Activated naive CD4-positive, alpha-beta T cell treated with anti-CD3 and anti-CD28 coated beads for 36 hours (primary cell): ENCODE measurements at places on chromosomes 5 and 9. TPM values are rescaled to one million over a fixed set of nuclear protein-coding genes. Genes with fewer than 3 reads are reported as not detected.

Gene PTPN3
- total RNA-seq, result 0.02 TPM

Gene BARX1
- 0.17 TPM for total RNA-seq

DNA sequence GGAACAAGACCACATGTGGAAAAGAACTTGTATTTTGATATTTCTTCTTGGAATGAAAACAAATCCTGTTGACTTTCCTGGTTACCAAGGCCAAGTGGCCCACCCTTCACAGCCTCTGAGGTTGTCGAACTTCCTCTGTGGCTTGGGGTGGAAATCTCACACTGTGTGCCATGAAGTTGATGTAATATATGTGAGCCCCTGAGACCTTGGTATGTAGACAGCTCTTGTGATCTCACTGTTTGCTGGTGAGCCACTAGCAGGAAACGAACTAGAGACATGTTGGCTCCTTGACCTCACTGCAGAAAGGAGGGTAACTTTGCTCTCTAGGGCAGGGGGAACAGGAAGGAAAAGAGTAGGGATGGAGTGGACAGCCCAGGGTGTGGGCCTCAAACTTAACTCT is 159.4 kb downstream of the ARHGAP26 start:
- H3K4me3 ChIP-seq, result no peak overlapping the region
- no peak overlapping the region for H3K27ac ChIP-seq
- peaks cover 8% of the 10 kb centered on the region for H3K4me1 ChIP-seq
- no peak for DNase-seq
- no peaks in the 10 kb centered on the region for H3K27me3 ChIP-seq
- H3K36me3 ChIP-seq, result peaks cover 21% of the 10 kb centered on the region

Gene CCNI2
- 1.4 TPM for total RNA-seq

GRCh38 chr9:5817862-5818261 is 15.1 kb downstream of the ERMP1 start:
- H3K27ac ChIP-seq, result no peak overlapping the region
- no peak for DNase-seq
- H3K27me3 ChIP-seq, result no peaks in the 10 kb centered on the region
- no peaks in the 10 kb centered on the region for H3K4me1 ChIP-seq
- no peak overlapping the region for H3K4me3 ChIP-seq
- H3K36me3 ChIP-seq, result peaks cover 24% of the 10 kb centered on the region

Gene HAVCR1
- 0.17 TPM for total RNA-seq

DNA sequence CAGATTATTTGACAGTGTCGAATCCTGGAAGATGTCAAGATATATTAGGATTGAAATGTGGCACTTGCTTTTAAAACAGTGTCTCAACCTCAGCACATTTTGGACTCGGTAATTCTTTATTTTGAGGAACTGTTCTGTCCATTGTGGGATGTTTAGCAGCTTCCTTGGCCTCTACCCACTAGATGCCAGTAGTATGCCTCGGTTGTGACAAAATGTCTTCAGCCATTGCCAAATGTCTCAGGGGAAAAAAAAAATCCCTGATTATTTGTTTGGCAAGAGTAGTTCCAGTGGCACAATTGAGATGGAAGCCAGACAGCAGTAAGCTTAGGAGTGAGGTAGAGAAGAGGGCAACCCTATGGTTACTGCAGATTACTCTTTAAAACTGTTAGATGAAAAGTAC is 694.5 kb upstream of the RIOK2 start:
- no peaks in the 10 kb centered on the region for H3K36me3 ChIP-seq
- H3K4me1 ChIP-seq, result no peaks in the 10 kb centered on the region
- no peak overlapping the region for H3K27ac ChIP-seq
- no peak for DNase-seq

DNA sequence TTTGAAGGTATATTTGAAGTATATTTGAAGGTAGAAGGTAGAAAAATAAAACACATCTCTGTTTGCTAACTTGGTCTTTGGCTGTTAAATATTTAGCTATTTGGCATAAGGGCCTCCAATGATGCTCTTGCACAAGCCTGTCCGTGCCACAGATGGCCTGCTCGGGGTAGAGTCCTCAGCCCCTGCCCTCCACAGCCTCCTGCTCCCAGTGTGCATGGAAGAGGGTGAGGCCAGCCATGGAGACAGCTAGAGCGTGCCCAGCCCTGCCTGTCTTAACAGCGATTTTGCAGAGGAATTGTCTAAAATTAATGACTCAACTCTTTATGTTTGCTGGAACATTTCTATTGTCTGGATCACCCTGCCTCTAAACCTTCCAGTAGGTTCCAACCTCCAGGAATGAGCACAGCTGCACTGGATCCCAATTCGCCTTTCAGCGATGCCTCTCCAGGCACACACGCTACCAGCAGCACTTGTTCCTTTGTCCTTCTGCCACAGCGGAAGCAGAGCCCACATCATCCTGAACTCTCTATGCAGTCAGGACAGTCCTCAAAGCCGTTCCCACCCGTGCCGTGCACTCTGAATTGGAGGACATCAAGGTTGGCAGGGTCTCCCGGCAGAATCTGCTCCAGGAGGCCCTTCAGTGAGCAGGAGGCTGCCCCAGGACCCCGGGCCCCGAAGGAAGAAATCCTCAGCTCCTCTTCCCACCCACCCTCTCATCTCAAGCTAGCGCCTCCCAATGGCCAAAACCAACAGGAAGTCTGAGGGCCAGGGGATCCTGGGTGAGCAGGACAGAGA is 254.0 kb upstream of the IRX1 start:
- no peak for DNase-seq
- H3K4me3 ChIP-seq, result no peak overlapping the region
- no peaks in the 10 kb centered on the region for H3K36me3 ChIP-seq
- H3K27ac ChIP-seq, result no peak overlapping the region
- H3K27me3 ChIP-seq, result peaks cover 2% of the 10 kb centered on the region

Gene SPINK7
- not detected for total RNA-seq

DNA sequence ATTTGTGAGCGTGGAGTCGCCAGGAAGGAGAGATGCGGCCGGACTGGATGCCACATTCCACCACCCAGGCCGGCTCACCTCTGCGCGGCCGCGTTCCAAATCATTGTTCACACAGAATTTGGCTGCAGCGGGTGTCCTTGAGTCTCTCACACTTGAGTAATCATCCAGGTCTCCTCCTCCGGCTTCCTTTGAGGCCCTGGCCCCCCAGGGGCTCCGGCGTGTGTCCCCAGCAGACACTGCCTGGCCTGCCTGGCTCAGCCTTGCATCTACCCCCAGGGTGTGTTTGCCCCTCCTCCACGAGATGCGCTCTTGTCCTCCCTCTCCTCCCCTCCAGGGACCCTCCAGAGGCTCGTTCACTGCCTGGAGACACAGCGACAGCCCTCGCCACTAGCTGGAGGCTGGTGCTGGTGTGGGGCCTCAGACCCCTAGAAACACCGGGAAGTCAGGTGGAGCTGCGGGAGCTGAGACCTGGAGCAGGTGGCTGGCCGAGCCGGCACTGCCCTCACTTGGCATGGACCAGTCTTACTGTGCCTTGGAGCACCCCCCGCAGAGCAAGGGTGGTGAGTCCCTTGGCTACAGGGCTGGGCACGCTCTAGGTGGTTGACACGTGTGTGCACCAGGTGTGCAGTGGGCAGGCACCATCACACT is 7.0 kb upstream of the SLC9A3 start:
- no peaks in the 10 kb centered on the region for H3K36me3 ChIP-seq
- H3K27me3 ChIP-seq, result peaks cover 44% of the 10 kb centered on the region
- no peak overlapping the region for H3K27ac ChIP-seq
- DNase-seq, result no peak

GRCh38 chr9:114122136-114123027 is 23.3 kb upstream of the KIF12 start:
- H3K36me3 ChIP-seq, result no peaks in the 10 kb centered on the region
- no peak overlapping the region for H3K27ac ChIP-seq
- no peak overlapping the region for H3K4me3 ChIP-seq
- H3K4me1 ChIP-seq, result no peaks in the 10 kb centered on the region
- no peak for DNase-seq

DNA sequence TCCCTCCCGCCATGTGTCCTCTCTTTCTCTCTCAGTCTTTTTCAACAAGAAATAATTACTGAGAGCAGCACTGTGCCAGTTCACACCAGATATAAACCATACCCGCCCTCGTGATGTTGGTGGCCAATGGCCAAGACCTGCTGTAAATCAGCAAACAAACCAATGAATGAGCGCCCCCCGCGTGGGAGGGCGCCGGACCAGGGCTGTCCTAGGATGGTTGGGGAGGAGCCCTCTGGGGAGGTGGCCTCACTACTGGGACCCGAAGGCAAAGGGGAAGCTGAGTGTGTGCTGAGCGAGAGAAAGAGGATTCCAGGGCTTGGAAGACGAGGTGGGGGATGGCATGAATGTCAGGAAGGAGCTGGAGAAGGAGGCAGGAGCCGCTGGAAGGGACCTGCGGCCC is 51.2 kb upstream of the BARHL1 start:
- H3K27me3 ChIP-seq, result peaks cover 17% of the 10 kb centered on the region
- no peak for DNase-seq
- no peaks in the 10 kb centered on the region for H3K4me1 ChIP-seq

GRCh38 chr9:21592063-21592338 is 109.9 kb upstream of the IFNE start:
- H3K4me1 ChIP-seq, result peaks cover 16% of the 10 kb centered on the region
- no peak for DNase-seq
- no peaks in the 10 kb centered on the region for H3K36me3 ChIP-seq
- no peak overlapping the region for H3K4me3 ChIP-seq

- no peak for DNase-seq
- H3K4me1 ChIP-seq, result no peaks in the 10 kb centered on the region
- H3K4me3 ChIP-seq, result no peak overlapping the region
Measured at GRCh38 chr5:18333841-18334240, 699.6 kb downstream of the TAF11L14 start.

DNA sequence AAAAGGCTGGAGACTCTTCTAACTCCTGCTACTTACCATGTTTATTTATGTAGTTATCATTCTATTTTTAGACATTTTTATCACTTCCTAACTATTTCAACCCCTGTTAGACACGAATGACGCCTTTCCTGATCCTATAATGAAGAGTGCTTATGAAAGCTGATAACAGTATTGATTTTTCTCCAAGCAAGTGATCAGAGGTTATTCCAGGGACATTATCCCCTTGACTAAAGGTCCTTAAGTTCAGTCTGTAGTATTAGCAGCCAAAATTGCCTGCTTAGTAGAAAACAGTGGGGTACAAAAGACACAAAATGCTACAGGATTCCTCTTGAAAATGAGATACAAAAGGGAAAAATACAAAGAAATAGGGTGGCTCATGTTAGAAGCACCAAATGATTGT is 235.6 kb downstream of the DNAH5 start:
- peaks cover 2% of the 10 kb centered on the region for H3K27me3 ChIP-seq
- no peak overlapping the region for H3K27ac ChIP-seq
- H3K4me3 ChIP-seq, result no peak overlapping the region
- H3K4me1 ChIP-seq, result no peaks in the 10 kb centered on the region

Gene BAAT
- not detected for total RNA-seq

DNA sequence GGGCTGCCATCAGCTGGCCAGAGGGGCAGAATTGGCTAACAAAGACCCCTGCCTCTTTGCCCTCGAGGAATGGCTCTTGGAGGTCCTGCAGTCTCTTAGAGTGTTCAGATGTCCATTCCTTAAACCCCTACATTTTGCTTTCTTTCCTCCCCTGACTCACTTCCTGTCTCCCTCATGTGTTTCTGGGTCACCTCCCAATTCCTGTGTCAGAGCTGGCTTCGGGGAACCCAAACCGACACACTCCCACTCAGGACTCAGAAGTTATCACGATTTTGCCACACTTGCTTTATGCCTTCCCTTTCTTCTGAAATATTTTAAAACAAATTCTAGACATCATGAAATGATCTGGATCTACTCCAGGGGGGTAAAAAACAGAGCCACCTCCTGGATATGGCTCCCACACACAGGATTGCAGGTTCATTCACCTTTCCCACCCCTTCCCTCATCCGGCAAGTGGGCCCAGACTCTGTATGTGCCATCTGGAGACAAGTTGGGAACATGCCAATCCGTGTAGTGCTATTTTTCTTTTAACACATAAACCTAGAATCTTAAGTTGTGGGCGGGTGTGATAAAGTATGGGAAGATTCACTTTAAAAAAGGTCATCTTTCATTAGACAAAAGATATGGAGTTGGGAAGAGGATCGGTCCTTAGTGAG is 145.7 kb downstream of the NXNL2 start:
- no peak overlapping the region for H3K27ac ChIP-seq
- H3K27me3 ChIP-seq, result no peaks in the 10 kb centered on the region
- no peak for DNase-seq
- no peak overlapping the region for H3K4me3 ChIP-seq
- H3K36me3 ChIP-seq, result no peaks in the 10 kb centered on the region
- H3K4me1 ChIP-seq, result no peaks in the 10 kb centered on the region

- DNase-seq, result no peak
- H3K4me1 ChIP-seq, result peaks cover 10% of the 10 kb centered on the region
- no peak overlapping the region for H3K4me3 ChIP-seq
Measured at GRCh38 chr9:95429096-95429495, 87.7 kb downstream of the PTCH1 start.

DNA sequence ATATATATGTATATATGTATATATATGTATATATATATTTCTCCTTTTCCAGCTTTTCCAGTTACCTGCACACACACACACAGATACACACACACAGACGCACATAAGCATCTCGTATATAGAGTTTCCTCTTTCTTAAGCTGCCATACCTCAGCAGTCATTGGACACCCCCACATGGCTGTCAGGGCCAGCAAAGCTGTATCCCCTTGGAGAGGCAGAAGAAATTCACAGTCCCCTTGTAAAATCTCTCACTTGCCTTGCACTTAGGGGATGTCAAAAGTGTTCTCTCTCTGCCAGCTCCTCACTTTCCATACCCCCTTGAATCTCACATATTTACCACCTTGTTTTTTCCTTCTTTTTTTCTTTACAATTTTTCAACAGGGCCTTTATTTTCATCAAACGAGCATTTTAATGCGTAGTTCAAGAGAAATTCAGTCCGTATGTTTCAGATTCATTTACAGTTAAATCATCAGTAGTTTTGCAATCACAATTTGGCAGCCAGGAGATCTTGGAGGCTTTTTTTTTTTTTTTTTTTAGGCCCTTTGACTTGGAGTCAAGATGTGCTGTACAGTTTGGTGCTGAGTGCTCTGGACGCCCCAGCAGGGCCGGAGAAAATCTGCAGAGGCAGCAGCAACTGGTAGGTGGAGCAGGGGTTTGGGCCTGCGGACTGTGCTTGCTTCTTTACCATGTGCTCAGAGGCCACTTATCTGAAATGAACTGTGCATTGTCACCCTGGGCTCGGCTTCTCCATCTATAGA is 244.9 kb upstream of the KLF4 start:
- H3K27me3 ChIP-seq, result no peaks in the 10 kb centered on the region
- no peaks in the 10 kb centered on the region for H3K4me1 ChIP-seq
- H3K27ac ChIP-seq, result no peak overlapping the region
- no peaks in the 10 kb centered on the region for H3K36me3 ChIP-seq

Gene BARHL1
- total RNA-seq, result not detected

- no peak for DNase-seq
- H3K27ac ChIP-seq, result no peak overlapping the region
Measured at GRCh38 chr5:115306011-115306536, 9.6 kb upstream of the CCDC112 start.

- no peak overlapping the region for H3K27ac ChIP-seq
- H3K36me3 ChIP-seq, result peaks cover 12% of the 10 kb centered on the region
- DNase-seq, result no peak
Measured at GRCh38 chr5:1479066-1479465, 33.8 kb upstream of the SLC6A3 start.

- no peaks in the 10 kb centered on the region for H3K27me3 ChIP-seq
- no peak overlapping the region for H3K27ac ChIP-seq
- no peak overlapping the region for H3K4me3 ChIP-seq
- no peaks in the 10 kb centered on the region for H3K4me1 ChIP-seq
- no peak for DNase-seq
- H3K36me3 ChIP-seq, result no peaks in the 10 kb centered on the region
Measured at GRCh38 chr9:16026886-16027285, 474.0 kb downstream of the CCDC171 start.

Gene CREBRF
- total RNA-seq, result 18.3 TPM

GRCh38 chr5:34626036-34626435 is 30.1 kb upstream of the RAI14 start:
- H3K36me3 ChIP-seq, result no peaks in the 10 kb centered on the region
- H3K4me1 ChIP-seq, result peaks cover 17% of the 10 kb centered on the region
- H3K27ac ChIP-seq, result no peak overlapping the region
